ENCODE measurements at places on chromosomes 6 and 20.
A peak's percentile ranks its signal among the peaks of the same experiment; 100 is the strongest.

DNA sequence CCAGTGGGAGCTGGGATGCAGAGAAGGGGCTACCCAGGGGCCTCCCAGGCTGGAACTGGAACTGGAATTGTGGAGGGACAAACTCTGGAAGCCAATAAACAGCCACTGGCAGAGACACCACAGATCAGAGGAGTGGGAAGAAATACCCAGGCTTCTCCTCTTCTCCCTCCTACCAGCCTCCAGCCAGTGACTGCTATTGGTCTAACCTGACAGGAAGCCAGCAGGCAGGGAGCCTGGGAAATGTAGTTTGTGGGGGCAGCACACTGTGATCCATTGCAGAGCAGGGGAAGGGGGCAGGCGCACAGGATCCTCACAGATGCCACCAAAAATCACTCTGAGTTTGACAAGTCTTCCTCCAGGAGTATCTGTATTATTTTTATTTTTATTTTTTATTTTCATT, 12.1 kb upstream of the MLN start:
- peak; percentile 37 for DNase-seq

DNA sequence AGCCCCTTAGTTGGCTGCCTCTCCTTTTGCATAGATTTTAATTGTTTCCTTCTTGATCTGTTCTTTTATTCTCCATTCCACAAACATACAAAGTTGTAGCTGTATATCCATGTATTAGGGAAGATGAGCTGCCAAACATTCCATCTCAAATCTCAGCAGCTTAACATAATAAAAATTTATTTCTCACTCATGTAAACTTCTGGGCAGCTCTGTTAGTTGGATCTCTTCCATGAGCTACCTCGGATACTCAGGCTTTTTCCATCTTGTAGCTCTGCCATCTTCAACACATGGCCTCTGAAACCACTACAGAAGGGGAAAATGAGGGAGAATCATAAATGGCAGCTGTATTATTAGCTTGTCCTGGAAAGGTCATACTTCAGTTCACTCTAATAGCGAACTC, 149.4 kb upstream of the BMP2 start:
- DNase-seq = no peak

GRCh38 chr20:13648291-13649228, 9.8 kb upstream of the TASP1 start:
- no peak for DNase-seq

DNA sequence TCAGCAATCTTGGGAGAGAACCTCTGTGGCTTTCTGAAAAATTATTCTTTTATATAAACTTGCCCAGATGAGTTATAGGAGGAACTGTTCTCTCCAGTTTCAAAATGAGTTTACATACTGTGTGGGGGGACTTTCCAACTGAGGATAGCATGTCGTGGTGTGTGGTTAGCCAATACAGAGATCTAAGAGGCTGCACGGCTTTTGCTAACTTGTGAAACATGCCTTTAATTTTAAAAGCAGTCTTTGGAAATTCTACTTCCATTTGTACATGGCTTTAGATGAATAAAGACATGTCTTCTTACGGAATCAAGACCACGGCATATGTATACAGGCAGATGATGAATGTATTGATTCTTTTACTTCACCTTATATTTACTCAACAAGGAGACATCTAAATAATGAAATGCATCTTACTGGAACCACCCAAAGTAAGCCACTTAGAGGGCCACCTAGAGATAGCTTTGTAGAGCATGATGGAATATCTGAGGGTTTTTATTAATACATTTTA, 39.8 kb downstream of the HIVEP1 start:
- no peak for DNase-seq

- no peak for DNase-seq
Observed at GRCh38 chr6:131460614-131461000, 112.4 kb upstream of the ARG1 start.

DNA sequence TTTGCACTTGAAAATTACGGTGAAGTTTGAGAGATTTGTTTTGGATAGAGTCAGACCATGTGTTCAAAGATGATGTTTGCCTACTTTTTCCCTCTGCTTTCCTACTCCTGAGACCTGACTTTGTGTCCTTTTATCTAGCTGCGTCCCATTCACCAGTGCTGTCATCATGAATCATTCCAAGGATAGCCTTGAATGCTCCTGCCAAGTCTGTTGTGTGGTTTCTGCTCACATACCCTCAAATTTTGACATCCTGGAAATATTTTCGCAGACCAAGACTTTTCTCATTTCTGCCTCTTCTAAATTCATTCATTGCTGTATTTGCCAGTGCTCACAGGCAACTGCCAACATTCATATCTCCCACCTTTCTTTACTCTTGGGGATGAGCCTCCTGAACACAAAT, 175.9 kb upstream of the SCGN start:
- no peak for DNase-seq

DNA sequence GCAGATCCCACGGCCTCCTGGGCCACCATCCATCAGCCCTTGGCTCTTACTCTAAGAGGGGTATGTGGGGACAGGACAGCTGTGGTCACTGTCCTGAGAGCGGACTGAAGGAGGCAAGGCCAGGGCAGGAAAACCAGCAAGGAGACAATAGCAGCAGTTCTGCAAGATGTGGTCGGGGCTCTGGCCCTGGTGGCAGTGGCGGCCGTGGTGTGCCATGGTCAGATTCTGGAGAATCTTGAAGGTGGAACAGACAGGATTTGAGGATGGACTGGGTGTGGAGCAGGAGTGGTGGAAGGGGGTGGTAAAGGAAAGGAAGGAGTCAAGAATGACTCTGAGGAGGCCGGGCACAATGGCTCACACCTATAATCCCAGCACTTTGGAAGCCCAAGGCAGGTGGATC, 5.9 kb upstream of the MAP1LC3A start:
- DNase-seq = no peak

GRCh38 chr6:51289041-51289440, 470.4 kb downstream of the TFAP2B start:
- DNase-seq = no peak

DNA sequence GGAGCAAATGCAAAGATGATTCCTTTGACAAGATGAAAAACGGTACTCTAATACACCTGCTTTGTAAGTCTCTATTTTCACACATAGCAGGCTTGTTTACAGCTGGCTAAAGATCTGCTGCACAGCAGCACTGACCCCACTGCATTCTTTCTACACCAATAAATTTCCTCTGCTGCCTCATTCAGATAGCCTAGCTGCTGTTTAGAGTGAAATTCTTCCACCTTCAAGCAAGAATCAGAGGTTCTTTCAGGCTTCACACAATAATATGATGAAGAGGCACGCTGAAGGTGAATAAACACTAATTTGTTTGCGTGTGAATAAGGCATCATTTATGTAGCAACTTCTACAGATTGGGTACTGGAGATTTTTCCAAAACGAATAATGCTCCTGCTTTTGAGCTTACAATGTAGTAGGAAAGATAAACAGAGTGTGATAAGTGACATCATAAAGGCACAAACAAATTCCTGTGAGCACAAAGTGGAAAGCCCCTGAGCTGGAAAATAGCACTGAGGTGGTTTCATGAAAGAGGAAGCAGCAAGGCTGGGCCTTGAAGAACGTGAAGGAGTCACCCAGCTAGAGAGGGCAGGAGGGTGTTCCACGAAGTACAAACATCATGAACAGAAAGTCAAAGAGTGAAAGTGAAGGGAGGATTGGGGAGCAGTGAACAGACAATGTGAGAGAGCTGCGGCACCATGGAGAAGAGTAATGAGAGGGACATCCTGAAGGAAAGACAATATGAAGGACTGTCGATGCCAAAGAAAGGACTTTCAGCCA, 543.4 kb downstream of the CD83 start:
- no peak for DNase-seq

- DNase-seq = no peak
Observed at GRCh38 chr20:2800521-2801285, at the start of gene CPXM1. CPXM1 (minus strand) TSS chr20:2800627; CDS start chr20:2800572, 55 bp downstream.

GRCh38 chr6:106448000-106448426, 87.5 kb downstream of the CRYBG1 start:
- no peak for DNase-seq

GRCh38 chr20:59822291-59823029, 111.0 kb downstream of the SYCP2 start:
- DNase-seq = no peak

DNA sequence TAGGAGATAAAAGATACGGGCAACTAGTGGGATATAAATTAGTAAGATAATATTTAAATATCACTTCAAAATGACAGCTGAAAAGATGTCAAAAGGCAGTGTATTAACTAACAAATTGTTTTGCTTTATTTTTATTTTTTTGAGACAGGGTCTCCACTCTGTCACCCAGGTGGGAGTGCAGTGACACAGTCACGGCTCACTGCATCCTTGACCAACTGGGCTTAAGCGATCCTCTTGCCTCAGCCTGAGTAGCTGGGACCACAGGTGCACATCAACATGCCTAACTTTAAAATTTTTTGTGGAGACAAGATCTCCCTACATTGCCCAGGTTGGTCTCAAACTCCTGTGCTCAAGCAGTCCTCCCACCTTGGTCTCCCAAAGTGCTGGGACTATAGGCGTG, 5.9 kb downstream of the ZNF292 start:
- no peak for DNase-seq

- DNase-seq = no peak
Observed at GRCh38 chr6:6931071-6932025, 176.4 kb upstream of the RREB1 start.

- no peak for DNase-seq
Observed at GRCh38 chr20:34705397-34706301, 1.5 kb downstream of the TP53INP2 start.

GRCh38 chr6:34888874-34889555, at the start of gene ANKS1A:
ANKS1A (plus strand) TSS chr6:34889255; CDS start chr6:34889403, 148 bp downstream.
- peak; percentile 88 for DNase-seq

GRCh38 chr6:92690997-92691599, 728.3 kb downstream of the EPHA7 start:
- no peak for DNase-seq

GRCh38 chr6:76220805-76221204, 148.3 kb upstream of the IMPG1 start:
- no peak for DNase-seq

GRCh38 chr6:88174906-88175305, 8.8 kb upstream of the CNR1 start:
- DNase-seq = no peak

Measured in frontal cortex (tissue), 4 donors.